ENCODE measurements at places on chromosomes 12 and 14. TPM values are rescaled to one million over a fixed set of nuclear protein-coding genes. Genes with fewer than 3 reads are reported as not detected.

Gene SPTB
- total RNA-seq = 98.2 TPM

Gene GDF3
- total RNA-seq = not detected

Gene DHH
- 0.77 TPM for total RNA-seq

Gene OLR1
- total RNA-seq = 0.49 TPM

Gene IGF1
- 32.3 TPM for total RNA-seq

Gene NYNRIN
- total RNA-seq = 5.3 TPM

Gene KRT83
- total RNA-seq = not detected

Gene CINP
- 29.3 TPM for total RNA-seq

Gene IL31
- not detected for total RNA-seq

Gene ACOT4
- total RNA-seq = 0.87 TPM

Gene ATXN7L3B
- total RNA-seq = 22.8 TPM

Gene SCNN1A
- 0.17 TPM for total RNA-seq

Gene HHIPL1
- total RNA-seq = 0.81 TPM

Gene SYT10
- total RNA-seq = not detected

Gene RECQL
- 37.1 TPM for total RNA-seq

Gene CCDC196
- total RNA-seq = not detected

Gene ULK1
- total RNA-seq = 30.2 TPM

Gene FBLN5
- 91.5 TPM for total RNA-seq

Gene ACRBP
- total RNA-seq = not detected

Gene PDE3A
- 362 TPM for total RNA-seq

Gene TMPRSS12
- total RNA-seq = not detected

Gene RPL10L
- not detected for total RNA-seq

Gene POTEM
- total RNA-seq = not detected

Gene CLECL1
- total RNA-seq = not detected

Gene AMDHD1
- 0.45 TPM for total RNA-seq

DNA sequence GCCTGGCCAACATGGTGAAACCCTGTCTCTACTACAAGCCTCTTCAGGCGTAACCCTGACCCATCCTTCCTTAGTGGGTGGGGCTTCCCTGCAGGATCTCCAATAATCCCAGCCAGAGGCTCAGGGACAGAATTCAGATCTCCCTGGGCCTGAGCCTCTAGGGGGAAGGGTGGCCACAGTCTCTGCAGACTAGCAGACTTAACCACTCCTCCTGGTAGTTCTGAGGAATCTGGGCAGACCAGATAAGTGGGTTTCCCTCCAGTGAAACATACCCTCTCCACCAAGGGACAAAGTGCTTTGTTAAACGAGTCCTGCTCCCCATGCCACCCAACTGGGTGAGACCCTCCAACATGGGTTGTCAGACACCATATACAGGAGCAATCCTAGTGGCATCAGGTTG is 36.6 kb upstream of the TRIM9 start:
- DNase-seq = no peak

DNA sequence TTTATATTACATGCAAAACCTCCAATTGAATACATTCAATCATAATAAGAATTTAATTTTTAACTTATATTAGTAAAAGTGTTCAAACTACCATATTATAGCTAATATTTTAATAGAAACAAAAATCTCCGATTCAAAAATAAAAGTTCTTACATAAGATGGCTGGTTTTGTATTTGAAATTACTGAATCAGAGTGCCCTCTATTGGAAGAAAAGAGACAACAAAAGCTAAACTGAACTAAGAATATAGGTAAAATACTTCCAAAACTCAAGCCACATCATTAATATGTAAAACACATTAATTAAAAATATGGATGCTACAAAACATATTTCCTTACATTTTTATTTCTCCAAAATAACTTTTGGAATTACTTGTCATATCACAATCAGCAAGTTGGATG is 120.3 kb downstream of the GARIN6 start:
- no peak for DNase-seq

GRCh38 chr12:75856235-75856634 is 175.3 kb downstream of the PHLDA1 start:
- DNase-seq = no peak

DNA sequence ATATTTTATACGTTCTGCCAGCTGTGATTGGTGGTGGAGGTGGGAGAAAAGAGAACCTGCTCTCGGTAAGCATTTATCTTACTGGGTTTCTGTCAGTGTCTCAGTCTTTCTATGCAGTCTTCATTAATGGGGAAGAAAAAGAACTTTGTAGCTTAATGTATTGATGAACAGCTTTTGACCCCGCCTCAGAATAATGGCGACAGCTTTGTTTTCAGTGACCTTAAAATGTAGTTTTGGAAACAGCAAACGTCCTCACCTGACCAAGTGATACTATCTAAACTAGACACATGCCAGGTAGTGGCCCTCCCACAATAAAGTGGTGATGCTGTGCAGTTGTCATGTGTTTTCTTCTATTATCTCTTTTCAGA is 1.4 kb downstream of the DACT1 start:
- DNase-seq = no peak

DNA sequence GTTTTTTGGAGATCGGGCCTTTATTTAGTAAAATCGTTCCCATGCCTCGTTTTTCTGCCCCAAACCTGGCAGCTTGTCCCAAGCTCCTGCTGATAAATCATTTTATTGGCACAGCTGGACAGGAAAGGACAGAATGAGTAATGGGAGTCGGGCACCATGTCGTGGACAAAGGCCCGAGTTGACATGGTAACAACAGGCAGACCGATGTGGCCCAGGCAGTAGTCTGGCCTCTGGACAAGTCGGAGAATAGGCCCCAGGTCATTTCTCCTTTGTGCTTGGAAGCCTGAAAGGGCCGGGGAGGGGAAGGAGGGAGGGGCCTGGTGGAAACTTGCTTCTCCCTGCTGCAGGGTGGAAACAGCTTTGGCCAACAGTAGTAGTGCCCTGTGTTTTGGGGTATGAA is 234.9 kb downstream of the SUDS3 start:
- DNase-seq = no peak

- no peak for DNase-seq
Observed at GRCh38 chr12:50050119-50050385, 7.3 kb upstream of the ASIC1 start.

DNA sequence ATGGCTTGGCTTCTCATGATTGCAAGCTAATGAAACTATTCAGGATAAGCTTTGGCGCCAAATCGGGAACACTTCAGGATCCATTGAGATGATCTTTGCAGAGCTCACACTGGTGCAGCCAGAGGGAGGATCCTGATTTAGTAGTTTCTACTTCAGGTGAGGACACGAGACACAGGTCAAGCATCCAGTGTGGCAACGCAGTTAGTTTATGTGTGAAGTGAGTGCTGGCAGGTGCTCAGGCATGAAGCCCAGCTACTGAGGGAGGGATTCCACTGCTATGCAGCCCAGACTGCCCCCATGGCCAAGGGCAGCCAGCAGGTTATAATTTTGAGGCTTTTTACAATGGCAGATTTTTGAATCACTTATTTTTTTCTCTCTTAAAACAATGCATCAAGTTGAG is 113.5 kb upstream of the PCED1B start:
- peak; percentile 29 for DNase-seq

- no peak for DNase-seq
Observed at GRCh38 chr12:58169826-58170225, 228.5 kb downstream of the ATP23 start.

DNA sequence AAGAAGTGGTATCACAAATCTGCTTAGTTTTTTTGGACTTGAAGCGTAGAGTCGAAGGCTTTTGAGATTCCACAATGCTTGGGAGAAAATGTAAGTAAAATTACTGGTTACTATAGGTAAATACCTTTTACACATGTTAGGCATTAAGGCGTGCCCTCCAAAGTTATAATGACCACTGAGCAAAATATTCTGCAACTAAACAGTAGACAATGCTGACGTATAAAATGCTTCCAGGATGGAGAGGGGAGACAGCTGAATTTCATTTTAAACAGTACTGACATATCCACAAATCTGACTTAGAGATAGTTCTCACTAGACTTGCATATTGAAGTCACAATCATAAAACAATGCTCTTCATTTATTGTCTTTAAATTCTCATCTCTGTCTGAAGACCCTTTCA is 144.5 kb upstream of the DCN start:
- DNase-seq = no peak

- peak; percentile 90 for DNase-seq
Observed at GRCh38 chr14:52068615-52069306, at the start of gene NID2. NID2 (minus strand) TSS chr14:52069059; CDS start chr14:52068994, 65 bp downstream.

DNA sequence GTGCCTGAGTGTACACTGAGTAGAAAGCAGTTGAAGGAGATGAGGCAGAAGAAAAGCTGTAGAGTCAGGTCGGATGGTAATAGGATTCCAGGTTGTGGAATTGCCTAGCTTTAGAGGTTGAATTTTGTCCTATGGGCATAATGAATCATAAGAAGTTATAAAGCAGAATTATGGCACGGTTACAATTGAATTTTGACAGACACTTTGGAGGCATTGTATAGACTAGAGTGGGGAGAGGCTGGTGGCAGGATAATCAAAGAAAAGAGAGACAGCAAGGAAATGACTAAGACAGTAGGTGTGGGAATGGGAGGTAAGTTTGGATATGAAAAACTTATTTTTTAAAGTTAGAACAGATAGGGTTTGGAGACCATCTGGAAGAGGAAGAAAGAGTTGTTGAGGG is 102.6 kb downstream of the NTN4 start:
- no peak for DNase-seq

DNA sequence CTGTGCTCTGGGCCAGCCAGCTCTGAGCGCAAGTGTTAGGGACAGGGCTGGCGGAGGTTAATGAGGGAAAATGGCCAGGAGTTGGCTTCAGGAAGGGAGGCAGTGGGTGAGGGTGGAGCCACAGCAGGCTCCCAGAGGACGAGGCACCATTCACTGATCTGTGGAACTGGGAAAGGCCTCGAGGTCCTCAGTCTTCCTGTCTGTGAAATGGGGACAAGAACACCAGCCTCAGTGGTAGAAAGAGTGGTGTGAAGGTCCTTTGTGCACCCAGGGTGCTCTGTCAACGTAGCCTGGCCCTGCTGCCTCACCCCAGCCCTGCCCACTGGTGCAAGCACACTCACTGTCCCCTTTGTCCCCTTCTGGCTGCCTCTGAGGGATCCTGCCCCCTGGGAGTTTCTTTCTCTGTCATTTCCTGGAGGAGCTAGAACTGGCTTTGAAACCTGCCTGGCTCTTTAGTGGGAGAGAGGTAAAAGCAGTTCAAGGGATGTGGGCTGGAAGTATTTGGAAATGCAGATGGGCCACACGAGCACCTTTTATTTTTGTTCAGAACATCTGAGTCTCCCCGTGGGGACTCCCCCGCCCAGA is 25.0 kb downstream of the SYNDIG1L start:
- no peak for DNase-seq

GRCh38 chr12:6584293-6584692 is 16.2 kb upstream of the NOP2 start:
- DNase-seq = no peak

DNA sequence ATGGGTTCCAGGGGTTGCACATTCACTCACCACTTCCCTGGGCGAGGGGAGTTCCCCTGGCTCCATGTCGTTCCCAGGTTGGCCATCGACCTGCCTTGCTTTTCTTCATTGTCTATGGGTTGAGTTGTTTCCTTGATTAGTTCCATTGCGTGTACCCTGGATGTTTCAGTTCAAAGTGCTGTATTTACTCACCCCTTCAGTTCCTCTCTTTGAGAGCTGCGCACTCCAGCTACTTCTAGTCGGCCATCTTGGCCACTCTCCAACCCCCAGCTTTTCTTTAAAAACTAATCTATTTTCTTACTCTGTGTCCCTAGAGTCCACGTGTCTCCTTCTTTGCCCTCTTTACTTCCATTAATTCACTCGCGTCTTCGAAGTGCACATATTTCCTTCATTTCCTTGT is 11.7 kb downstream of the CLEC2A start:
- no peak for DNase-seq

DNA sequence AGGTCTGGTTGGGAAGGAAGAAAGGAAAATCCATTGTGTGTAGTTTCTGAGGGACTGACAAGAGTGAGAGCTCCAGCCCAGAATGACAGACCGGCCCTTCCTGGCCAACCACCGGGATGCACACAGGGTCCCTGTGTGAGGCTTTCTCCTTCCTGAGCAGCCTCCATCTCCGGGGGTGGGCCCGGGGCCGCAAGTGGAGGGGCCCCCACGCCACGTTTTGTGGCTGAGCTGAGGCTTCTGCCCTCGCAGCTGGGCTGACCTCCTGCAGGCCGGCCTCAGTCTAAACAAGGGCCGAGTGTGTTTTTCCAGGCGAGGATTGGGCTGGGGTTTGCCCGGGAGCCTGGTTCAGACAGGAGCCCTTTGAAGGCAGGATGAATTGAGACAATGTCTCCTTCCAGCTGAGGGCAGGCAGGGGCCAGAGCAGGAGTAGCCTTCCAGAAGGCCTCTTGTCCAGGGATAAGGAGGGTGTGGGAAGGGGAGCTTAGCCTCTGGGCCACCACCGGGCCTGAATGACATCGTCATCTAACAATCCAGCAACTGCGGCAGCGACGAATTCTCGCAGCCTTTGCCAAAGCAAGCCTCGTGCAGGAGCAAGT is 96.5 kb upstream of the NCOR2 start:
- no peak for DNase-seq

DNA sequence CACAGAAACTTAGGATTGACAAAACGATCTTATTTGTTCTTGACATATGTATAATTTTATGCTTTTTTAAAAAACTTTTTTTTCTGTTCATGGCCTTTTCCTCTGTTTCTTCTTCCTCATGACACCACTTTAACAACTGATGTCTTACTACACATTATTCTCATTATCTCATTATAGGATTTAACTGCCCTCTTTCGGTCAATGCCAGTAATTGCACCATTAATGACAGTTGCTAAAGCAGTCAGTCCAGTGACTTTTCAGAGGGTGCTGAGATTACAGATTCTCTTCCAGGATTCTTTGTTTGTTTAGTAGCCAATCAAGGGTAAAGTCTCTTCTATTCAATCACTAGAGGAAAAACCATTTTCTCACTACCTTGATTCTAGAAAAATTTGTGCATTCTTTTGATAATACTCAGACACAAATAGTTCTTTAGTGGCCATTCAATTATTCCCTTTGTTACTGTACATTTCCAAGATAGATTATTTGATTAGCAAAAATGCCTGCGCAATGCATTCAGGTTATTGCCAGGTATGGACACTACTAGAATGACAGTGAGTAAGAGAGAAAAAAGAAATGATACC is 50.1 kb downstream of the KLRG1 start:
- no peak for DNase-seq

DNA sequence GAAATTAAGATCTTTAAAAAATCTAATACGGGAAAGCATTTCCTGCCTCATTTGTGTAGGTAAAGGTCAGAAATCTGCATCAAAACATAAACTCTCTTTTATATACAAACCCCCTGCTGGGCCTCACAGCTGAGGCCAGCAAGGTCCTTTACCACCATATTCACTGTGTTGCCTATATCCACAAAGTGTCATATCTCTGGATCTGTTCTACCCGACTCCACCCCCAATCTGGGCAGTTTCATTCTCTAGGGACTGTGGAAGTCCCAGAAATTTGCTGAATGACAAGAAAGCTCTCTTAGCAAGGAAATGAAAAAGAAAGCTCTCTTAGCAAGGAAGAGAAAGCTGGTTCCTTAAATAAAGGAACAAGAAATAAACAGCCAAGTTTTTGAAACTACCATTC is 301.7 kb downstream of the KCNH5 start:
- no peak for DNase-seq

GRCh38 chr14:51283402-51284085 is 43.5 kb downstream of the TMX1 start:
- DNase-seq = no peak

- no peak for DNase-seq
Observed at GRCh38 chr12:112126000-112126438, 659 bp downstream of the TRAFD1 start.
